ENCODE measurements at places on chromosomes 13 and 19.

GRCh38 chr13:92833071-92833470 is 393.5 kb upstream of the GPC6 start:
- DNase-seq: no peak

GRCh38 chr19:17721821-17722220 is 2.5 kb downstream of the MAP1S start:
- no peak for DNase-seq

GRCh38 chr13:94140511-94140910 is 339.0 kb downstream of the DCT start:
- no peak for DNase-seq

GRCh38 chr13:106562301-106562700 is 5.6 kb downstream of the ARGLU1 start:
- DNase-seq: no peak

- no peak for DNase-seq
Observed at GRCh38 chr13:112842931-112843391, 126.1 kb upstream of the MCF2L start.

- DNase-seq: no peak
Observed at GRCh38 chr19:29098863-29099481, 114.0 kb downstream of the UQCRFS1 start.

- peak; percentile 22 for DNase-seq
Observed at GRCh38 chr13:114194853-114195252, 15.8 kb downstream of the CFAP97D2 start.

DNA sequence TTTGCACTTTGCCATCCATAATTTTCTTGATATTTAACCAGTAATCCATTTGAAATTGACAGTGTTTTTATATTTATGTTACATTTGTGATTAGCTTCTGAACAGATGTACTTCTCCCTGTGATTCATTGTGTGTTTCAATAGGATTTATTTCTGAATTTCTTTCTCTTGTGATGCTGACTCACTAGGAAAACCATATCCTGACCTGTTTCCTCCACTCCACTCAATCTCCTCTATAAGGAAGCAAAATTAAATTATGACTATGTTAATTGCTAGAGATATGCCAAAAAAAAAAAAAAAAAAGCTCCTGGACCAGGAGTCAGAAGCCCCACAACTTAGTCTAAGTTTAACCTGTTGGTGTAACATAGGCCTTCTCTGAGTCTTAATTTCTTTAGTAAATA is 614.6 kb upstream of the SPRY2 start:
- no peak for DNase-seq

DNA sequence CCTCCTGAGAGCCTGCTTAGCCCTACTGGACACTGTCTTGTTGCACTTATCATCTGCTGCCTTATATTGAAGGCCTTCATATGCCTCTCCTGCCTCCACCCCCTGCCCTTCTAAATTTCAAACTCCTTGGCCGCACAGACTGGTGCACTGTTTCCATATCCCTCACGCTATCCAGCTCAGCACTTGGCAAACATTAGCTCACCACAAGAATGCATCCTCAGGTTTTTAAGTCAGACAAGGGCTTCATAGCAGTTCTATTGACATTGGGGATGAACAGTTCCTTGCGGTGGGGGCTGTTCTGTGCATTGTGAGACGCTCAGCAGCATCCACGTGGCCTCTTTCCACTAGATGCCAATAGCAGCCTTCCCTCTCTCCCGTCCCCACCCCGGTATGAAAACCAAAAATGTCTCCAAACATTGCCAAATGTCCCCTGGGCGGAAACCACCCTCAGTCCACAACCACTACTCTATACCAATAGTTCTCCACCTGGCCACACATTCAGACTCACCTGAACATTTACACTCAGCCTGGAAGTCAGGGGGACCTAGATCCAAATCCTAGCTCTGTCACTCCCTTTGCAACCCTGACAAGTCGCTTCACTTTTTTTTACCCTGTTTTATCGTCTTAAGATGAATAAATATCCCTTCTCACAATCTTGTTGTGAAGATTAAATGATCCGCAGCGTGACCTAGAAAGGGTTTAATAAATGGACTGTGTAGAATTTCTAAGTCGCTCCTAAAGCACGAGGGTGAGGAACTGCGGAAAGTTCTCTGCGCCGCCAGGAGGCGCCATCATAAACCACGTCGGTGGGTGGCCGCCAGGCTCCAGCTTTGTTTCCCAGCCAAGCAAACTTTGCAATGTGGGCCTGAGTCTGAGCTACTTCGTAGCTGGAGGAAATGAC is 3.6 kb upstream of the CEACAM3 start:
- peak; percentile 41 for DNase-seq

GRCh38 chr19:3149526-3150505 is 14.0 kb downstream of the GNA15 start:
- no peak for DNase-seq

- DNase-seq: no peak
Observed at GRCh38 chr19:55487924-55488687, at the start of gene SSC5D. Gene SSC5D, plus strand, starts transcription at chr19:55488436. Its CDS starts 154 bp downstream, at chr19:55488590.

GRCh38 chr19:31351056-31351854 is 2.0 kb upstream of the TSHZ3 start:
- DNase-seq: no peak

DNA sequence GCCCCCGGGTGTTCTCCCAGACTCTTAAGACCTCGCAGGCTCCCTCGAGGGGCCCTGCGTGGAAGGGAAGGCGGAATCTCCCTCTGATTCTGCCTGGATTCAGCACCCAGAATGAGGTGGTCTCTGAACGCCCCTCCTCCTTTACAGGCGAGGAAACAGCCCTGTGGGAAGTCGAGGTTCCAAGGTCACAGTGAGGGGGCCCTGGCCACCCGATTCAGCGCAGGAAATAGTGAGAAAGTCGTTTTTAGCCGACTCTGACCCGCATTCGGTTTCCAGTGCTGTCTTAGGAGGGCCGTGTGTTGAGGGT is 1.1 kb downstream of the BSG start:
- DNase-seq: no peak

GRCh38 chr19:55383279-55384130 is 587 bp downstream of the TMEM238 start:
- DNase-seq: peak; percentile 46

- DNase-seq: no peak
Observed at GRCh38 chr19:48295458-48295857, 25.6 kb downstream of the ZNF114 start.

DNA sequence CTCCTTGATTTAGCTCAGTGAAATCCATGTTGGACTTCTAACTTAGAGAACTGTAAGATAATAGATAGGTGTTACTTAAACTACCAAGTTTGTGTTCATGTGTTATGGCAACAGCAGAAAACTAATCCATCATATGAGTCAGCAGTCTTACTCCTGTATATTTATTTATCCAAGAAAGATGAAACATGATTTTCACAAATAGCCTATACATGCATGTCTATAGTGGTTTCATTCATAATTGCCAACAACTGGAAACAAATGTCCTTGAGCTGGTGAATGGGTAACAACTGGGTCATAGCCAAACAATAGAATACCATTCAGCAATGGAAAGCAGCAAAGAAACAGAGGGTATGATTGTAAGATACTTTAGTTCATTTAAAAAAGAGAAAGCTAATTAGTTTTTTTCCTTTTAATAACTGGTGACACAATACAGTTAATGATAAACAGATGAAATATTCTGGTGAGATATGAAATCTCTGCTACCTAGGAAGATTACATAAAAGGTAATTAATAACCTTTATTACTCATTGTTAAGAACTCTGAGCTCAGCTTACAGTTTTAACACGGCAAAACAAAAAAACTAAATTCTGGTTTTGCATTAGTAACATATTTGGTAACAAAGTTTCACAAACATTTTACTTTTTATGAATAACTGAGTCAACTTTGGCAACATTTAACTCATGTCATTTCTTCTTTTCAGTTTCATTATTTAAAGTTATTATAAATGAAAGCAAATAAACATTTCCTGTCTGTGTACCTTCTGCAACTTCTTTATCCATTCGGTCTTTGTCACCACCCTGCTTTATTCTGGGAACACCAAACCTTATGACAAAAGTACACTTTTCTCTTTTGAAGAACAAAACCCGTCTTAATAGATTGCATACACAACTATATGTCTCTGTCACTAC is 181.3 kb downstream of the LIG4 start:
- no peak for DNase-seq

DNA sequence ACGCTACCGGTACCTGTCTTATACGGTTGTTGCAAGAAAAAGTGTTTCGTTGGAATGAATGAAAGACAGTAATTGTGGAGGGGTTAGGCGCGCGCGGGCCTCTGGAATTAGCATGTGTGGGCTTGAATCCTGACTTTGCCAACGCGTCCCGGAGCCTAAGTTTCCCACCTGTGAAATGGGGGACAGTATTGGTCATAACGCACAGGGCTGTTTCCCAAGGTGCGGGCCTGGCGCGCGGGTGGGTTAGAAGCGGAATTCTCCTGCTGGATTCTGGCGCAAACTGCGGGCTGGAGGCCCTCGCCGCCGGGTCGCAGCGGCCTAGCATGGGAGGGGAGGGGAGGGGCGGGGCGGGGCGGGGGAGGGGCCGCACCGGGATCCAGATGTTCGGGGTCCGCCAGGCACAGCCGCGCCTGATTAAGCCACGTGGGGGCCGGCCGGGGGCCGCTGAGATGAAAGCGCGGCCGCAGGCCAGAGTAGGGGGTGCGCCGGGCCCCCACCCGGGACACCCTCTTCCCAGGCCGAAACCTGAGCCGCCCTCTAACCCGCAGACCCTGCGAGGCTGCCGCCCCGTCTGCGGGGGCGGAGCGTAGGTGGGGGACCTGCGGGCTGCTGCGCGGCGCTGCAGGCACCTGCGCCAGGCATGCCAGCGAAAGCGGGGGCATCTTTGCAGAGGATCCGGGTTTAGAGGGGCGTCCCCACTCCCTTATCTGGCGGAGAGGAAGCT is 1.2 kb upstream of the TMEM59L start:
- peak; percentile 23 for DNase-seq

- DNase-seq: no peak
Observed at GRCh38 chr13:58992478-58993042, 1171.2 kb downstream of the DIAPH3 start.

- DNase-seq: no peak
Observed at GRCh38 chr13:78194904-78195639, 276.4 kb upstream of the EDNRB start.

- no peak for DNase-seq
Observed at GRCh38 chr19:4492337-4493103, 20.4 kb downstream of the HDGFL2 start.

- DNase-seq: no peak
Observed at GRCh38 chr13:44140146-44140545, 233.5 kb upstream of the SERP2 start.

DNA sequence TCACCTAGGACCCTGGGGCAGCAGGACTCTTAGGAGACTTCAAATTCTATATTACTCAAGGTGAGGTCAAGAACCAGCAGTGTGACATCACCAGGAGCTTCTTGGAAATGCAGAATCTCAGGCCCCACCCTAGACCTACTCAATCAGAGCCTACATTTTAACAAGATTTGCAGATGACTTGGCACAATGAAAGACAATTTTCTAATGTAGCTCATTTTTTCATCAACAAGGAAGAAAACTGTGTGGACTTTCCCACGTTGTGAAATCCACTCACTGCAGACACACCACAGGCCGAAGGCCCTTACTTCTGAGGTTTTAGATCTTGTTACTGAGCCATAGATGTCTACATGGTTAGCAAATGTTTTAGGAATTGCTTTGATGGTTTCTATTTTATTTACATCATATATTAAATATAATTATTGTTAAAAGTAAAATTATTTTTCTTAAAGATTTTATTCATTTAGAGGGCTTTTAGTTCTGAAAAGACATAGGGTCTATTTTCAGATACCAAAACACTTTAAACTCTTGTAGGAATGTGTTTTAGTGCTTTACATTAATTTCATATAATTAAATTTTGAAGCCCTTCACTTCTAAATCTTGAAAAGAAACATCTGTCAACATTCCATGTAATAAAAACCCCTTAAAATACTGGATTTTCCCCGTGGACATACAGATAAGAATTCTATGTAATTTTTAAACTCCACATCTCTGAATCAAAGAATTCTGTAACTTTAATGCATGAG is 18.5 kb upstream of the STARD13 start:
- DNase-seq: no peak

DNA sequence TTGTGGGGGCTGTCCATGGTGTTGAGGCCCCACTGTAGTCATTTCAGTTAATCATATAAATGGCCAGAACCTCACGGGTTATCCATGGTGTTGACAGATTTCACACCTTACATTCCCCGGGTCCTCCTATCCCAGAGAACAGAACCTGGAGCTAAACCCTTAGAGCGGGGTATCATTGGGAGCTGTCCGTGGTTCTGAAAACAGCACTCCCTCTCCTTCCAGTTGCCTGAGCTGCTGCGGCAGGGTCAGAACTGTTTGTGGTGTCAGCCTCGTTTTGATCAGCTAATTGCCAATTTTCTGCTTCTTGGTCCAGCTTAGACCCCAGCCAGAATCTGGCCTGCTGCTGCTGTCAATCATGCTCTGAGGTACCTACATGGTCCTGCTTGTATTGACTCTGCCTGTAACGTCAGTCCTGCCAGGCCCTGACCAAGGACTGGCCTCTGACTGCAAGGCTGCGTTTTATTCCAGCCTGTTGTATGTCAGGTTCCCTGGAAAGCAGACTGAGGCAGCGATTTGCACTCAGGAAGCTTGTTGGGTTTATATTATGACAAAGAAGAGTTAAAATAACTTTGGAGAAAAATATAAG is 55.8 kb upstream of the KCTD15 start:
- DNase-seq: peak; percentile 3

DNA sequence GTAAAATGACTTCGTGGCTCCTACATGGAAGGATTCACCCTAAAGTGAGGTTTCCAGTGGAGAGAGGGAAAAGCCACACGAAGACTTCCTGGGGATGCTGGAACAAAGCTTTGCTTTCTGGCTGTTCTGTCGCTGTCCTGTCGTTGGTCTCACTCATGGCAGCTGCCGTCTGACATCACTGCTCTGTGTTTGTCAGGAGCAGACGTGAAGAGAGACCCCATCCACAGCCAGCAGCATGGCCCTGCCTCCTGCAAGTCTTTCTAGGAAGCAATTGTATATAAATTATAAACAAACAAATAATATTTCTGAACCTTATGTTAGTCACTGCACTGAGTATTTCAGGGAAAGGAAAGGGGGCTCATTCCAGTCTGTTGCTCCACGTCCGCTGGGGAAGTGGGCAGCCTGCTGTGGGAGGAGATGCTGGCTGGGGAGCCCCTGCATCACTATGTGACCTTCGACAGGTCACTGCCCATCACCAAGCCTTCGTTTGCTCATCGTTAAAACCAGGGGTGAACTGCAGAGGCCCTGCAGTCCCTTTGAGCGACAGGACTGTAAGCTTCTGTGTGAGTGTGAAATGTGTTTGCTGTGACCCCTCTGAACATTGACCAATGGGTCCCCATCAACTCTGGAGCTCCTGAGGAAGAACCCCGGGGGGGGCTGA is 151.0 kb downstream of the DCT start:
- DNase-seq: no peak

- DNase-seq: no peak
Observed at GRCh38 chr13:77388944-77389624, 62.2 kb upstream of the MYCBP2 start.

Measured in CD4-positive, alpha-beta T cell treated with Interleukin-21 for 1 hour (primary cell).